ENCODE measurements at places on chromosomes 2 and 18. TPM values are rescaled to one million over a fixed set of nuclear protein-coding genes. Genes with fewer than 3 reads are reported as not detected.

DNA sequence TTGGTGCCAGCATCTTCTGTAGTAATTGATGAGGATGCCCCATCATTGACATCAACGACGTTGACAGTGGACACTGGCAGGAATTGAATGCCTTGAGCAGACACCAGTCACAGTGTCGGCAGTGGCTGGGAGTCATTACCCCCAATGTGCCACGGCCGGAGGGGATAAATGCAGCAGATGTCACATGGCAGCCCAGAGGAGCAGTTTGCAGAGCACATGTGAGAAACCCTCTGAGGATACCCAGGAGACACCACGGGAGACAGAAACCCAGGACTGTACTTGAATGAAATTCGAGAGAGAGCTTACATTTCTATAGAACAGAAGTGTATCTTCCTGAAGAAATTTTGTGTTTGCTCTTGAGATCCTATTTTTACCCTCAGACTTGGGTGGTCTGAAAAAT lies 409.1 kb upstream of the TNP1 start:
- no peak for DNase-seq

GRCh38 chr2:215966951-215967350 lies 46.4 kb downstream of the MREG start:
- no peak for DNase-seq

DNA sequence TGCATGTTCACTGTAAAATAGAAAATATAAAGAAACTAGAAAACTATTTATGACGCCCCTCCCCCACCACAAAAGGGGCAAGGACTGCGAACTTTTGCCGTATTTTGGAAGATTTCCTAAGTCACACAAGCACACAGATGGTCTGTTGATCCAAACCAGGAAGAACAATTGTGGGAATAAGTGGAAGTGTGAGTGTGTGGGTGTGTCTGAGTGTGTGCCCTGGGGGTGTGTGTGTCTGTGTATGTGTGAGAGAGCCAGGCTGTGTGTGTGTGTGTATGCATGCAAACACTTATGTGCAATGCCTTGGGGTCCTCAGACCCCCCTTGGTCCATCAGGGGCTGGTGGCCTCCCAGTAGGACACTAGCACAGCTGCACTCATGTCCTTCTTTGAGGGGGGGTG lies 43.1 kb downstream of the HPCAL1 start:
- DNase-seq = no peak

FRZB gene
- 1.8 TPM for total RNA-seq

Data from right atrium auricular region (tissue), 2 donors.